ENCODE measurements at places on chromosomes 3 and 15.
A peak's percentile ranks its signal among the peaks of the same experiment; 100 is the strongest.

GRCh38 chr3:133489466-133490085 lies 83.9 kb upstream of the CDV3 start:
- no peak for DNase-seq

- DNase-seq = no peak
Measured at GRCh38 chr3:197298945-197299854, 788 bp upstream of the DLG1 start.

GRCh38 chr3:156356537-156357363 lies 198.2 kb downstream of the SSR3 start:
- DNase-seq = no peak

- peak; percentile 82 for DNase-seq
Measured at GRCh38 chr3:58434990-58435389, 1.4 kb upstream of the PDHB start.

- no peak for DNase-seq
Measured at GRCh38 chr3:13282986-13283876, 136.9 kb downstream of the NUP210 start.

GRCh38 chr15:26767169-26767670 lies 5.6 kb downstream of the GABRB3 start:
- no peak for DNase-seq

GRCh38 chr3:99925584-99926230 lies 108.0 kb downstream of the CMSS1 start:
- peak; percentile 86 for DNase-seq

- DNase-seq = no peak
Measured at GRCh38 chr15:82533801-82534200, 6.5 kb downstream of the RPS17 start.

DNA sequence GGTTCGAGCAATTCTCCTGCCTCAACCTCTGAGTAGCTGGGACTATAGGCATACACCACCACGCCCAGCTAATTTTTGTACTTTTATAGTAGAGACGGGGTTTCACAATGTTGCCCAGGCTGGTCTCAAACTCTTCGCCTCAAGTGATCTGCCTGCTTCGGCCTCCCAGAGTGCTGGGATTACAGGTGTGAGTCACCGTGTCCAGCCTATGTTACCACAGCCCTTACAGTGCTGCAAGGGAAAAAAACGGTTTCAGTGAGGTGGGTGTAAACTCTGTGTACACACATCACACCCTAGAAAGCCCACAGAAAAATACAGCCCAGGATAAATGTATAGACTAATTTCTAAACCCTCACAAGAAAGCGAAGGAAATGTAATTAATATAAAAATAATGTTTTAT lies 103.5 kb upstream of the AKAP13 start:
- no peak for DNase-seq

DNA sequence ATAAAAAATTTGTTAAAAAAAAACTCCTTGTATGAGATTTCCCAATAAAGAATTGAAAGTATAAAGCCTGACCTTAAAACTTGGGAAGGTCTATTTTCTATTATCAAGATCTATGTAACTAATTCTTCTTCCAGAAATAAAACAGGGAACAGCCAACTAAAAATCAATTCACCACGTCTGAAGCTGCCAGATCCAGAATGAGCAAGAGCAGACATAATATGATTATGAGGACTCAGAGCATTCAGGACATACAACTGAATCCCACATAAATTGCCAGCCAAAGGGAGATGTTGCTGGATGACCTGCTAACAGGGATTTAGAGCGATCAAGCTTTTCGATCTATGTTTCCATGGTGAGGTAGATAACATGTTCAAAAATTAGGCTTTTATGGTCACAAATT lies 1151.3 kb upstream of the CADM2 start:
- no peak for DNase-seq

GRCh38 chr15:31145271-31145911 lies 43.9 kb upstream of the TRPM1 start:
- DNase-seq = peak; percentile 63

GRCh38 chr3:131835906-131836305 lies 198.9 kb downstream of the CPNE4 start:
- DNase-seq = no peak

GRCh38 chr15:66663664-66664063 lies 38.4 kb upstream of the SMAD6 start:
- DNase-seq = no peak

DNA sequence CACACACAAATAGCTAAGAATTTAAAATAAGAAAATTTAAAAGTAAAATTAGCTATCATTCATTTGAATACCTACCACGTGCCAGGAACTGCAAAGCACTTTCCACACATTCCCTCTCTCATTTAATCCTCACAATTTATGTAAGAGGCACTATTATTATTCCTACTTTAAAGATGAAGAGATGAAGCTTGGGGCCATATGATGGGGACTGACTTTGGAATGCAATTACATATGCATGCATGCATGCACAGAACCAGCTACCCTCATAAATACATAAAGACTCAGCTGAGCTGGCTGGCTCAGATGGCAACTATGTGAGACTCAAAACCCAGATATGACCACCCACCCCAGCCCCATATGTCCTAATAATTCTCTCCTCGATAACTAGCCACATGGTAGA lies 31.7 kb upstream of the THUMPD3 start:
- DNase-seq = no peak

DNA sequence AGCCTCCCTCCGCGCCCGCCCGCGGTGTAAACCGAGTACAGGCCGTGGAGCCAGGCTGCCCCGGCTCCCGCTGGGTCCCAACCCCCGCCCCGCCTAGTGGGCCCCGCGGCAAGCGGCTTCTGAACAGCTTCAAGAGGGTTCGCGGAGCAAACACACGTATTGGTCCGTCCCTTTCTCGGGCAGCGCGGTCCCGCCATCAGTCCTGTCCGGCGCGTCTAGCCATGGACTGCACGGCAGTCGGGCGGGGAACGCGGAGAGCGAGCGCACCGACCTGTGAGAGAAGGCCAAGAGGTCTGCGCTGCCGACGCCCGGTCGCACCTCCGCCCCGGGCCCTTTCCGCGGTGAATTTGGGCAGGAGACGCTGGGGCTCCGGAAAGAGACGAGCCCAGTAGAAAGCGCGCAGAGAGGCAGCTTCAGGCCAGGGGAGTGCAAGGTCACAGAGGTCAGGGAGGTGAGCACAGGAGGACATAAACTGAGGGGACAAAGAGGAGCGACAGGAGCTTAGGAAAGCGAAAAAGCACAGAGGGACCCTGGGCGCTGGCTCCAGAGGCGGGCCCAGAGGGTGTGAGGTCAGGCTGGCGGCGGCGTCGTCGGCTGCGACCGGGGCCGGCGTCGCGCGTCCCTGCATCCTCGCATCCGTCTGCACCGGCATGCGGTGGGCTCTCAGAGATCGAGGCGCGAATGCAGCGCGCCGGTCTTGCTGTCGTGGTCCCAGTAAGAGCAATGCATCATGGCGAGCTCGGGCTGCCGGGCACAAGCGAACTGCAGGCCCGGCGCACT lies 1.8 kb downstream of the FOXL2 start:
- no peak for DNase-seq

DNA sequence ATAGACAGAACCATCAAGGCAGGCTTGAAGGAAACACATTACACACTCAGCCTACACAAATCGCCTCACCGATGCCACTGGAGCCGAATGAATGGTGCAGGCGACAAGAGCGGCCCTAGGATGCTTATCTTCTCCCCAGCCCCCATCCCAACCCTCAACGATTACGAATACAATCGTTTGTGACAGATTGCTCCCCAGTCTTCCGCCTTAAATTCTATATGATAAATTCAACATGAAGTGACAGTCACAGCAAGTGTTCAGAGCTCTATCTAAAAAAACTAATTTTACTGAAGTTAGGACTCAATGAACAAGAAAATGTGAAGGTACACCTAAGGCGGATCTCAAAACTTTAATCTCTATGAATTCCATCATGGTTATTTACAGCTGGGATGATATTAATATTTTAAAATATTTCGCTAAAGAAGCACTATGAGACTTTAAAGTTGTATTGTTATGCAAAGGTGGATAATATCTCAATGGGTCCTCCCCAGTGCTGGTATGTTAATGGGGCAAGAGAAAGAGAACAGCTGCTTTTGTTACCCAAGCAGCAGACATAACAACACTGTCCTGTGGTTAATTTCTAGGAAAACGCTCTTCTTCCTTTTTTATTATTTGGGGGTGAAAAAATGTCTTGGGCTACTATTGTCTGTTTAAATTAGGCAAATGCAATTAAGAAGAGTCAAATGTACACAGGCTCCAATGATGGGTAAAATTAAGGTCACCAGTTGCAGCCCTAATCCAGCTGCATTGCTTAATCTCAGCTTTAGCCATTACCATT lies 147.6 kb upstream of the NR2F2 start:
- no peak for DNase-seq

- no peak for DNase-seq
Measured at GRCh38 chr15:85462029-85462428, 81.6 kb downstream of the AKAP13 start.

DNA sequence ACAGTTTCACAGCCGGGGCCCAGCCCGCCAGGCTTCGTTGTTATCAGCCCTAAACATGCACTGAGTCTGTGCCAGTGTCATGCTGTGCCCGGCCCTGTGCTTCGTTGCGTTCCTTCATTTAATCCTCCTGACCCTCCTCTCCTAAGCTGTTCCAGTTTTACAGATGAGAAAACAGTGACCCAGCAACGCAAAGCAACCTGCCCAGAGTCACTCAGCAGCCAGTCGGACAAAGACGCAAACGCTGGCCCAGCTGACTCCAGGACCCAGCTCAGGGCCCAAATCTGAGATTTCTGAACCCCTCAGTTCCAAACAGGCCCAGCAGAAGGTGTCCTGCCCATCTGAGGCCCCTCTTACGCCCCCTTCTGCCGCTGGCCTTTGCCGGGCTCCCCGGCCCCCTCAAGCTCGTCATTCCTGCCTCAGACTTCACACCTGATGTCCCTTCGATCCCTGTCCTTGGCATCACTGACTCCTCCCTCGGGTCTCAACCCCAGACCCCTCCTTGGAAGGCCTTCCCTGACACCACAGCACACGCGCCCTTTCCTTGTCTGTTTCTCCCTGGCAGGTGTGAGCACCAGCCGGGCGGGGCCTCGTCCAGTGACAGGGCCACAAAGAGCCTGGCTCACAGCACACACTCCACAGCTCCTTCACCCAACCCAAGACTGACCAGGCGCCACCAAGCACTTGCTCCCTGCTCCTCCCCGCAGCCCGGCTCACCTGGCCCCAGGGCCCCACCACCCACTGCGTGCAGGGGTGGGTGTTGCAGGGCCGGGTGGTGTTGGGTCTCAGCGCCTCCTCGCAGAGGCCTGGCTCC lies 48.1 kb downstream of the ADAMTS7 start:
- no peak for DNase-seq

- peak; percentile 49 for DNase-seq
Measured at GRCh38 chr3:24510030-24510648, 15.5 kb upstream of the THRB start.

DNA sequence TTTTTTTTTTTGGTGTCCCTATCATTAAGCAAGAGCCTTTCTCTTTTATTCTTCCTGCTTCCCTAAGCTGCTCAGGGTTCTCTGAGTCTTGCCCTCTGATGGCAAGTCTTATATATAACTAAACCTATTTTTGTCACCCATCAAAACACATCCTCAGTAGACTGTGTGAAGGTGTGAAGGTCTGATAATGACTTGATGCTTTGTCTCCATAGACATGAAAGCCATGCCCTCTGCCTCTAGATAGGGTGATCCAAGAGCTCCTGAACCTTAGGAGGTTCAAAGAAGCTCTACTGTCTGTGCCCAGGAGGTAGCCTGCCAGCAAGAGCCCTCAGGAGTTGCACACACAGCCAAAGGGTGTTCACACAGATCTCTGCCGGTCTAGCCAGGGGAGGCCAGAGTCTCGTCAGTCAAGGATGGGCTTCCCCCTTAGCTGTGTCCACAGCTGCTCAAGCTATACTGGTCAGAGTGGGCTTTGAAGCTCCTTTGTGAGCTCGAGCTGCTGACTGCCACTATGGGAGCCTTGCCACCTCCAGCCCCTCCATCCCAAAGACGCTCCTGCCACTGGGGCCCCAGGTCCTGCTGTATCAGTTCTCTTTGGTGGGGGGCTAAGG lies 13.1 kb upstream of the SNX22 start:
- DNase-seq = no peak

GRCh38 chr3:41888368-41889076 lies 73.4 kb downstream of the ULK4 start:
- no peak for DNase-seq

GRCh38 chr3:49397470-49397869 lies 14.3 kb downstream of the RHOA start:
- DNase-seq = peak; percentile 71

DNA sequence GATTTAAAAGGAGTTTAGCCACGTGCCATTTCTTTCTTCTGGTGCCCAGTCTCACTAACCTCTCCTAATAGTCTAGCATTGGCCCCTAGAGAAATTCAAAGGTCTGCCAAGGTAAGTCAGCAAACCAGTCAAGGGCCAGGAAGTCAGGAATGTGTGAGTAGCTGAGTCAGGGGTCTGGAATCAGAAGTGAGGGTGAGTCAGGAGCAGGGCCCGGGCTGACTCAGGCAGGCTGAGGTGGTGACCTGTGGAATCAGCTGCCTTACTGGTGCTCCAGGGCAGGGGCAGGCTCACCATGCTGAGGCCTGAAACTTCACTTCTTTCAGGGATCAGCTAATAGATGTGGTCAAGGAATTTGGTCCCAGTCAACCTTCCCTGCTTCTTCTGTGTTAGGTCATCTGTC lies 105.8 kb upstream of the MYZAP start:
- DNase-seq = peak; percentile 92

GRCh38 chr3:175041369-175041768 lies 182.2 kb downstream of the NAALADL2 start:
- DNase-seq = no peak

DNA sequence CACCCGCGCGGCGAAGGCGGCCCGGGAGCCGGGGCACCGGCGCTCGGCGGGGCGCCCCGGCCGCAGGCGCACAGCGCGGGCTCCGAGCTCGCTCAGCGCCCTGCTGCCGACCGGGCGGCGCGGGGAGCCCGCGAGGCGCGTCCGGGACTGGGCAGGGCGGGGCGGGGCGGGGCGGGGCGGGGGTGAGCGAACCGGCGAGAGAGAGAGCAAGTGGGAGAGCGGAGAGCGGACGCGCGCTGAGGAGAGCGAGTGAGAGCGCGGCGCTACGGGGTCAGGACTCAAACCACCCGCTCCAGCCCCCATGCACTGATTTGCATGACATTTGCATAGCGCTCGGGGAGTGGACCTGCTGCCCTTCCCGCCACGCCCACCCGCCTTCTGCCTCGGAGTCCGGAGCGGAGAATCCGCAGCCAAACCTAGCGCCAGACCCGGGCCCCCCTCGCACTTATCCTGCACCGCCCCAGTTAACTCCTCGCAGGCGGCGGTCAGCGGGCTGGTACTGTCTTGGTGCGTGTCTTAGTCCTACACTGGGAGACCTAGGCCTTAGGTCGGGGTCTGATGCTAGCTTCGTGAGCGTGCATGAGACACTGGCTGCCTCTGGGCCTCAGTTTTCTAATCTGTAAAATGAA lies at the start of gene MYLK:
Gene MYLK, minus strand, starts transcription at position 130 of the 629 bp plus-strand sequence. CDS start 90,491 bp downstream, outside the sequence.
- DNase-seq = peak; percentile 85

- peak; percentile 81 for DNase-seq
Measured at GRCh38 chr3:60935709-60936108, 315.5 kb downstream of the FHIT start.

- no peak for DNase-seq
Measured at GRCh38 chr3:98530676-98531075, 1.1 kb upstream of the GPR15 start.

GRCh38 chr3:183725387-183725786 lies 27.8 kb downstream of the YEATS2 start:
- no peak for DNase-seq

GRCh38 chr3:31947162-31947561 lies 33.9 kb downstream of the OSBPL10 start:
- no peak for DNase-seq

All from cardiac fibroblast (primary cell).